ENCODE measurements at places on chromosomes 1 and 21.

- peak; percentile 76 for DNase-seq
Measured at GRCh38 chr1:150149271-150150132, at the start of gene PLEKHO1. Gene PLEKHO1, plus strand, starts transcription at chr1:150149916. Its CDS starts 342 bp downstream, at chr1:150150258.

DNA sequence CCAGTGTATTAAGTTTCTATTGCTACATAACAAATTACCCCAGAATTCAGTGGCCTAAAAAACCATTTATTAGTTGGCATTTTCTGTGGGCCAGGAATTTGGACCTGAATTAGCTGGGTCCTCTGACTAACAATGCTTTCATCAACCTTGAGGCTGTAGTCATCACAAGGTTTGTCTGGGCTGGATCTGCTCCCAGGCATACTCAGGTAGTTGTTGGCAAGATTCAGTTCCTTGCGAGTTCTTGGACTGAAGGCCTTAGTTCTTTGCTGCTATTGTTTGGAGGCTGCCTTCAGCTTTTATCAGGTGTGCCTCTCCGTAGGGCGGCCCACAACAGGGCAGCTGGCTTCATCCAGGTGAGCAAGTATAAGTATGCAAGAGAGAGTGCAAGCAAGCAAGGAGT, 31.4 kb upstream of the DEPDC1 start:
- no peak for DNase-seq

GRCh38 chr1:246176126-246177024, 330.7 kb downstream of the SMYD3 start:
- peak; percentile 17 for DNase-seq

DNA sequence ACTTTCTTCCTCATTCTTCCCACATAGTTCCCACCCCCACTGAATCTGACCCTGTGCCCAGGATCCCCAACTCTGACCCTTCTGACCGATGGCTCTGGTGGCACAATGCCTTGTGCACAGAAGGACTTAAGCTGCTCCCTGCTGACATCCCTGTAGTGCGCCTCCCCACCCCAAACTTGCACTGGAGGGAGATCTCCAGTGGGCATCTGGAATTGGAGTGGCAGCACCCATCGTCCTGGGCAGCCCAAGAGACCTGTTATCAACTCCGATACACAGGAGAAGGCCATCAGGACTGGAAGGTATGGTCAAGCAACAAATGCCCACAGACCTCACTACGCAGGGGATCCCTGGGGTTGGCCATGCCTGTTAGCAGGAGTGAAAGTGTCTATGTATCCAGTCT, 9.0 kb downstream of the MPL start:
- DNase-seq, result no peak

DNA sequence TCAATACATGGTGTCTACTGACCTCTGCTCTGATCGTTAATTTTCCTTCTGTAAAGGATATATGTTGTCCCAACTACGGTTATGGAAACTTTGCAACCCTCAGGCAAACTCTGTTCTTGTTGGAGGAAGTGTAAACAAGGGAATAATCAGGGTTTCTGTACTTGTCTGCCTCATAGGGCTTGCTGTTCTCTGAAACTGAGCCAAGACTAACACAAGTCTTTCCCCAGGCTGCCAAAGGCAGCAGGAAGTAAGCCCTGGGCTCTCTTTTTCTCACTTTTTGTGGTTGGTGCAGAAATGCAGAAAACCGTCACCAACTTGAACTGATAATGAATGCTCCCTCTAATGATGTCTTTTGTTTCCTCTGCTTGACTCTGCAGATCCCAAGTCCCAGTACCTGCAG, 7.6 kb downstream of the CYP4X1 start:
- peak; percentile 6 for DNase-seq

DNA sequence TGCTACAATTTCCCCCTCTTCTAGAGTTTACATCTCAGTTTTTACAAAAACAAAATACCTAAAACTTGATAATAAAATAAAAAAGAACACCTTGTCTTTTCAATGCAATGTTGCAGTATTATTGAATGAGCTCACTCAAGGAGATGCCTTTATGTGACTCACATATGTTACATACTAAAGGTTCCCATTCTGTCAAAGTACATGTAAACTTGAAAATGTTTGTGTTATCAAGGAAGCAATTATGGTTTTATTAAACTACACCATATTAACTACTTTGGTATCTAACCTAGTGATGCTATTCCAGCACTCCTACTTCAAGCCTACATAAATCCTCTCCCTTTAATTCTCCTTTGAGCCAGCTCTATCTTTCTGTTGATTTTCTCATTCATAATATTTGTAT, 658.3 kb downstream of the PTPRC start:
- no peak for DNase-seq

- DNase-seq, result no peak
Measured at GRCh38 chr1:101757985-101758384, 238.7 kb downstream of the OLFM3 start.

- DNase-seq, result peak; percentile 14
Measured at GRCh38 chr1:60904099-60904851, 178.1 kb upstream of the NFIA start.
